ENCODE measurements at places on chromosomes 2 and 18. TPM values are rescaled to one million over a fixed set of nuclear protein-coding genes. Genes with fewer than 3 reads are reported as not detected.

GRCh38 chr18:24757134-24757533 lies 296.7 kb downstream of the HRH4 start:
- DNase-seq = no peak
- H3K27ac ChIP-seq = no peak overlapping the region
- no peaks in the 10 kb centered on the region for H3K27me3 ChIP-seq
- H3K4me3 ChIP-seq = no peak overlapping the region
- H3K4me1 ChIP-seq = no peaks in the 10 kb centered on the region

GRCh38 chr18:32770054-32770665 lies 2.7 kb downstream of the KLHL14 start:
- no peaks in the 10 kb centered on the region for H3K36me3 ChIP-seq
- peaks cover 21% of the 10 kb centered on the region for H3K4me1 ChIP-seq
- H3K27ac ChIP-seq = no peak overlapping the region

GRCh38 chr2:173286153-173286809 lies 68.4 kb upstream of the CDCA7 start:
- no peaks in the 10 kb centered on the region for H3K4me1 ChIP-seq
- no peak overlapping the region for H3K4me3 ChIP-seq
- no peak for DNase-seq
- no peaks in the 10 kb centered on the region for H3K27me3 ChIP-seq

DNA sequence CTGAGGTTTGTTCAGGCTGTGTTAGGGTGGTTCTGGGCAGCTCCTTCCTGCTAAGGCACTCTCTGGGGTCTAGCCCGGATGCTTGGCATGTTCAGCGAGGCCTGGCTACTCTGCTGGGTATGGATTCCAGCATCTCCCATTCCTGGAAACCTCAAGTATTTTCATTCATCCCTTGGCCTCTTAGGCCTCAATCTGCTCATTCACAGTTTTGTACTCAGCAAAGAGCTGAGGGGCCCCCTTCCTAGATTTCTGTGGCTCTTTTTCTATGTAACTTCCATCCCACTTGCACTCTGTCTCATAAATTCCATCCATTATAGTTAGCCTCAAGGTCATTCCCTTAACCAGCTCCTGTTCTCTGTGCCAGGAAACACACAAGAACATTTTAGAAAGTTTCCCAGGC lies 798.8 kb upstream of the HS6ST1 start:
- no peak overlapping the region for H3K27ac ChIP-seq
- H3K4me1 ChIP-seq = peaks cover 7% of the 10 kb centered on the region
- no peak for DNase-seq

GRCh38 chr2:239870863-239871262 lies 154.3 kb downstream of the NDUFA10 start:
- DNase-seq = no peak
- H3K27me3 ChIP-seq = no peaks in the 10 kb centered on the region
- no peaks in the 10 kb centered on the region for H3K36me3 ChIP-seq
- no peak overlapping the region for H3K27ac ChIP-seq

SMARCAL1 gene
- total RNA-seq = 7.5 TPM

GPR39 gene
- total RNA-seq = 0.71 TPM

DNA sequence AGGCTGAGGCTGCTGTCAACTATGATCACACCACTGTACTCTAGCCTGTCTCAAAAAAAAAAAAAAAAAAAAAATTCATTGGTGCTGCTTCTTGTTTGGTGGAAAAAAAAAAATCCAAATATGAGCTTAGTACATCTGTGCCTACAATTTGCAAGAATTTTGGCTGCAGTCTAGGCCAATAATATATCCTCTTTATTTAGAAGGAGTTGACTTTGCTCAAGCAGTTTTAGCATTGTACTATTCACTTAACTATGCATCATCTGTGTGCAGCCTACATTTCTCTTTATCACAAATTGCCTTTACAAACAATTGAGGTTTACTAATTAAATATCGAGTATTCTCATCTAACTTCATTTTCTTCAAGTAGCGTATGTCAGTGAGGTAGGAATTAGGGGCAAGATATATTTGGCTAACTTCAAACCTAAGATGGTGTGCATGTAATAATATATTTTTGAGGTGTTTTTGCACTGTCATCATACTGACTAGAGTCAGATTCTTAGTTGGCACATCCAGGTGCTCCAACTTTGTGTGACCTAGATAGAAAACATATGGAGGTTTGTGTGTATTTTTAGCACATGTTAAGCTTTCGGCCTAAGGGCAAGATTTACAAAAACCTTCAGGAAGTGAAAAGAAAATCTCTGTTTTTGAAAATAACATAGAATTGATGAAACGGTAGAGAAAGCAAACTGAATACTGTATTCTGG lies 51.8 kb downstream of the PMS1 start:
- DNase-seq = no peak
- no peaks in the 10 kb centered on the region for H3K36me3 ChIP-seq
- no peak overlapping the region for H3K27ac ChIP-seq
- no peaks in the 10 kb centered on the region for H3K27me3 ChIP-seq
- peaks cover 16% of the 10 kb centered on the region for H3K4me1 ChIP-seq

POMC gene
- 21.0 TPM for total RNA-seq

- peaks cover 15% of the 10 kb centered on the region for H3K27me3 ChIP-seq
- DNase-seq = no peak
- no peaks in the 10 kb centered on the region for H3K36me3 ChIP-seq
- H3K4me3 ChIP-seq = no peak overlapping the region
These were observed 176.6 kb downstream of the CELF4 start for GRCh38 chr18:37389041-37389440.
